ENCODE measurements at places on chromosomes 11 and 22. TPM values are rescaled to one million over a fixed set of nuclear protein-coding genes. Genes with fewer than 3 reads are reported as not detected.
A peak's percentile ranks its signal among the peaks of the same experiment; 100 is the strongest.

DNA sequence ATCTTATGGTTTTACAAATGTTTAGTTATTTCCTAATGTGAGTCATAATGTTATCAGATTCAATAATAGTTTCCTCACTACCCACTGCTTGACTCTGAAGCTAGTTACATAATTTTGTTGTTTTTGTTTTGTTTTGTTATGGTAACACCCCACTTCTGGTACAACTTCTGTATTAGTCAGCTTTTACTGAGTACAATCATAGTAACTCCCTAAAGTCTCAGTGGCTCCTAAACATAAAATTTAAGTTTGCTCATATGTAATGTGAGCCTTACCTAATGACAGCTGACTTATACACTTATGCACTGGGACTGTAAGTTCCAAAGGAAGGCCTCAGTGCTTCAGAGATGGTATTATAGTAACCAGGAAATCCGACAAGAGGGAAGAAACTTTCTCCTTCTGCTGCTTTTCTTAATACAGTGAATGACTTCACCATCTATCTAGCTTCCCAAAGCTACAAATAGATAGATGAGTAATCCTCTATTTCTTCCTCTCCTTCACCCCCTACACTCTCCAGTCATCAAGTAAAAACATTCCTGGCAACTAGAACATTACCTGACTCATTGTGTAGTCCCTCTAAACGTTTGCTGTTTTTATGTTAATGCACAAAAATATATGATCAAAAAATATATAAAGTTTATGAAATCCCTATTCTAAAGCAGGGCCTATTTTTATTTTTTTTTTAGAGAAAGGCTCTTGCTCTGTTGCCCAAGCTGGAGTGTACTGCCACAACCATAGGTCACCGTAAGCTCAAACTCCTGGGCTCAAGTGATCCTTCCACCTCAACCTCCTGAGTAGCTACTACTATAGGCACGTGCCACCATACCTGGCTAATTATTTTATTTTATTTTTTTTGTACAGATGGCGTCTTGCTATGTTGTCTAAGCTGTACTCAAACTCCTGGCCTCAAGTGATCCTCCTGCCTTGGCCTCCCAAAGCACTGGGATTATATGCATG is 563.0 kb downstream of the SOX6 start:
- DNase-seq: peak; percentile 16

- peak; percentile 69 for DNase-seq
Measured at GRCh38 chr22:22357024-22357883, 112.7 kb downstream of the VPREB1 start.

- DNase-seq: no peak
Measured at GRCh38 chr11:119511614-119512306, 88.8 kb upstream of the THY1 start.

- no peak for DNase-seq
Measured at GRCh38 chr11:118634431-118635236, 27.2 kb downstream of the PHLDB1 start.

- no peak for DNase-seq
Measured at GRCh38 chr22:37254867-37255233, 10.8 kb upstream of the RAC2 start.

GRCh38 chr22:39299829-39300178 is 19.6 kb downstream of the RPL3 start:
- no peak for DNase-seq

DNA sequence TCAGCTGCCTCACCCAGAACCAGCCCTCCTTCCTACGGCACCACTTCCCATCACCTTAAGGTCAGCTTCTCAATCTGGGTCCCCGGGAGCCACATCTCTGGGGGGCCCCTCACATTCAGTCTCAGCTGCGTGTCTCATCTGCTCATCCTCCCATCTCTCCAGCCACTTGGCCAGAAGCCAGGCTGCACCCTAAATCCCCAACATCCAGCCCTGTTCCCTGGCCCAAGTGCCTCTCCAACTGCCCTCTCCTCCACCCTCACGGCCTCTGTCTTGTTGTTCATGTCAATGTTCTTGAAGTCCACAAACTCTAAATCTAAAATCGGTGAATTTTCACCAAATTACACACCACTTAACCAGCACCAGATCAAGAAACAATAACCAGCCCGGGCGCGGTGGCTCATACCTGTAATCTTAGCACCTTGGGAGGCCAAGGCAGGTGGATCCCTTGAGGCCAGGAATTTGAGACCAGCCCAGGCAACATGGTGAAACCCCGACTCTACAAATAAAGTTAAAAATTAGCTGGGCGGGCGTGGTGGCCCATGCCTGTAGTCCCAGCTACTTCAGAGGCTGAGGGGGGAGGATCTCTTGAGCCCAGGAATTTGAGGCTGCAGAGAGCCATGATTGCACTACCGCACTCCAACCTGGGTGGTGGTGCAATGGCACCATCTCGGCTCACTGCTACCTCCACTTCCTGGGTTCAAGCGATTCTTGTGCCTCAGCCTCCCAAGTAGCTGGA is 33.7 kb downstream of the A4GALT start:
- no peak for DNase-seq

- DNase-seq: no peak
Measured at GRCh38 chr11:133663135-133663985, 131.1 kb upstream of the OPCML start.

GRCh38 chr22:24185501-24186351 is 4.4 kb downstream of the SUSD2 start:
- DNase-seq: no peak

- no peak for DNase-seq
Measured at GRCh38 chr11:2777871-2778629, 78.3 kb upstream of the KCNQ1OT1 start.

DNA sequence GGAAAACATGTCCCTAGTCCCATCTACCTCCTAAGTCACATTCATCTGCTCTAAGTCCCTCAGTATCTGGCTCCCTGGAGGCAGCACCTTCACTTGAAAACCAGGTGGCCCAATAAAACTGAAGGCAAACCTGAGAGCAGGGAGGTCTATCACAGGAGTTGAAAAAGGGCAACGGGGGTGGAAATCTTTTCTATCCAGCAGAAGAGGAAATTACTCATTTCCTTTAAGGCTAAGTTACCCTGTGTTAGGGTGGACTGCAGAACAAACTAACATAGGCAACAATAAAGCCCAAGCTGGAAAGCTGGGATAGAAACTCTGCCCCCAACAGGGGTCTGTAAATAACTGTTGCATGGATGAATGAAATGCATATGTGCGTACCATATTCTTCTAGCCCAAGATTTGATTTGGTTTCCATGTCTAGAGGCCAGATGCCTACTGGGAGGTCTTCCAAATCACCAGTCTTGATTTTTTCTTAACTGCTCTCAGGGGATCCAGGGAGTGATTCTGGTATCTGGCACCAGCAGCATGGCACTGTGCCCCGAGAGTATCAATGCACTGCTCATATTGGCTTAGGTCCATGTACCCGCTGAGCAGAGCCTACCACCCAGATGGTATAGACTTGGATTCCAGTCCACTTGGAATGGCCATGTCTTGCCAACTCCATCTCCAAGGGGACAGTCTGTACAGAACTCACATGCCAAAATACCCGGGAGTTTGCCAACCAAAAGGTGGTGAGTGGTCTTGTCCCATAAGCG is 350.0 kb upstream of the NCAM1 start:
- DNase-seq: no peak

DNA sequence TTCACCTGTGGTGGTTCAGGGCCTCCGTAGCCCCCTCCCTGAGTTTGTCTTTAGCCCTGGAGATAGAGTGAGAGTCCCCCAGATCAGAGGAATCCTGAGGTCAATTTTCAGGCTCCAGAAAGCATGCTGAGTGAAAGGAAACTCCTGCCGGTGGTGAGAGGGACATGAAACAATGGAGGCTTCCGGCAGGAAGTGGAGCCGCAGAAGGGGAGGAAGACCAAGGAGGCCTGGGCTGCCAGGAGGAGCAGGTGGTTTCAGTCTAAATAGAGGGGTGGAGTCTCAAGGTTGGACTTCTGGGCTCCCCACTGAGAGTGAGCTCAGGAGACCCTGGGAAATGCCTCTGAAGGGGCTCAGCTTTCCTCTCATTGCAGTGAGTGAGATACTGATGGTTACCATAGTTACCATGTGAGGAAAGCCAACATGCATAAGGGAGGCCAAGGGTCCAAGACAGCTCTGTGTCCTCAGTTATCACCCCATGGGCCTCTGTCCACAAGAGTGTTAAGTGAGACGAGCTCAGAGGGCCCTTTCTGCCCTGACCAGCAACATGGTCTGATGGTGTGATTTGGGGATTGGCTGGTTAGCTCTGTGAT is 10.7 kb downstream of the SLCO2B1 start:
- no peak for DNase-seq

GRCh38 chr11:61129639-61130523 is 27.6 kb downstream of the CD5 start:
- DNase-seq: peak; percentile 89

GRCh38 chr11:114165326-114166230 is 106.1 kb downstream of the ZBTB16 start:
- no peak for DNase-seq

DNA sequence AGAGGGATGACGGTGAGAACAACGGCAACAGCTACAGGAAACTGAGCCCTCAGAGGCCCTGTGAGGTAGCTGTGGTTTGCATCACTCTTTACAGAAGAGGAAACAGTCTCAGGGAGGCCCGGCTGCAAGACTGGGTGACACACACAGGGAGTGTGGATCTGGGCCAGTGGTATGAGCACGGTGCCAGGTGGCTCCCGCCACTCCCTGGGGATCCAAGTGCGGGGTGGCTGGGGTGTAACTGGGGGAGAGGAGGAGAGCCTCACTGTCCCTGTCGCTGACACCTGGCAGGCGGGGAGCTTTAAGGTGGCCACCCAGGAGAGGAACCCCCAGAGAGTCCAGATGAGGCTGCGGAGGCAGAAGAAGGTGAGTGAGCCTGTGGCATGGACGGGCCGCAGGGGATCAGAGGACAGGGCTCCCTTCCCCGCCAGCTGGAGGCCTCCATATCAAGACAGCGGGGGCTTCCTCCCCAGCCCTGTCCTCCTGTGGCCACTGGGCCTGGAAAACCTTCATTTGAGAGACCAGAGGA is 5.6 kb downstream of the RGL4 start:
- no peak for DNase-seq

DNA sequence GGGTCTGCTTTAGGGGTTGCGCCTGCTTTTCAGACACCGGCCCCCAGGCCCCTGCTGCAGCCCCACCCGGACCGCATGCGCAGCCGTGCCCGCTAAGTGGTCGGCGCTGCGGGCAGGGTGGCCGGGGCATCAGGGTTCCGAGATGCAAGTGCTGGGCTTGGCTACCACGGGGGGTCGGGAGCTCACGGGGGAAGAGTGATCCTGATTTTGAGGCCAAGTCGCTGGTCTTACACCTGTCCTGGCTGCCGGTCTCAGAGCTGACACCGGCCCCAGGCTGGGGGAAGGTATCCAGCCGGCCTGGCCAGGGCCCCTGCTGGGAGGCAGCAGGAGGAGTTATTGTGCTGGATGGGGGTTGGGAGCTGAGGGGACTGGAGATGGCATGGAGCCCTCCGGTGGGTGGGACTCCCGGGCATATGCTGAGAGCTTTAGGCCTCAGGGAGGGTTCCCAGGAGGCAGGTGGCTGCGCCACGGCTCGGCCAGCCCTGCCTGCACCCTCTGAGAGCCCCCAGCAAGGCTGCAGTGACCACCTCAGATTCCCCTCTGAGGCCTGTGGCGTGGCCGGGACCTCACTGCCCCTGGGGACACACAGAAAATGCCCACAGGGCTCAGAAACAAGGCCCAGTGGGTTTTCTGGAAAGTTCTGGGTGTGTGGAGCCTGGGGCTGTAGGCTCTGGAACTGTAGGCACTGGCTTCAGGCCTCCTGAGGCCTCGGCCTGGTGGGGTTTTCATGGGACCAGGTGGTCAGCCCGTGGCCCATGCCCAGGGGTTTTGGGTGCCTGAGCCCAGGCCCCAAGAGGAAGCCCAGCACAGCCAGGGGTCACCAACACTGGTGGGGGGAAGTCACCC is 4.4 kb upstream of the MUC5AC start:
- peak; percentile 58 for DNase-seq

DNA sequence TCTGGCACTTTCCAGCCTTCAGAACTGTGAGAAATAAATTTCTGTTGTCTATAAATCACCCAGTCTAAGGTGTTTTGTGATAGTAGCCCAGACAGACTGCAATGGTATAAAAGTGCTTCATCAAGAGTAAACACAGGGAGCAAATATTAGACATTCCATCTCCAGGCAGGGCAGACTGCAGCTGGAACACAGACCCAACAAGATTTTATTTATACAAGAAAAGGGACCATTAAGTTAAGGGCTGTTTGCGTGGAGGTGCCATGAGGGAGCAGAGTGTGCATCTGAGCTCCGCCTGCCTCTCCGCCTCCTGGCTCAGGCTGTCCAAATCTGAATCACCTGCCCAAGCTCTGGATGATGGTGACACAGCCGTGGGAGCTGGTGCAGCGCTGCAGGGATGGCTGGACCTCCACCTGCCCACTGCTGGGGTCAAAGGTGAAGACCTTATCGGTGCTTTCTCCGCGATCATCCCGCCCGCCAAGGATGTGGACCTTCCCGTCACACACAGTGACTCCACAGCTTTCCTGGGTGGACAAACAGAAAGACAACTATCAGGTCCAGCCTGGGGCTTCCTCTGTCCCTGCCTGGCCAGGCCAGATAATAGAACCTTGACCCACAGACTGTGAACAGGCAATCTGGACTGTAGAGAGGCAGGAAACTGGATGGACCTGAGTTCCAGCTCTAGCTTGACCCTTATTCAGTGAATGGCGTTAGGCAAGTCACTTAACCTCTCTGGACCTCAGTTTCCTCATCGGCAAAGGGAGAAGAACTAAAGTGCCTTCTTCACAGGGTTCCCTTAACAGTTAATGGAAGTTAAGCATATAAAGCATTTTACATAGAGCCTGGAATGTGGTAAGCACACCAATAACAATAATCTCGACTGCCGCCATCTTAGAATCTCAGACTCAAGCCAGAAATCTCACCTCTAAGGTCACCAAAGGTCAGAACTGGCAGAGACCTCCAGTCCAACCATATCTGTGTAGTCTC is 10.5 kb downstream of the KLHL35 start:
- DNase-seq: no peak

DNA sequence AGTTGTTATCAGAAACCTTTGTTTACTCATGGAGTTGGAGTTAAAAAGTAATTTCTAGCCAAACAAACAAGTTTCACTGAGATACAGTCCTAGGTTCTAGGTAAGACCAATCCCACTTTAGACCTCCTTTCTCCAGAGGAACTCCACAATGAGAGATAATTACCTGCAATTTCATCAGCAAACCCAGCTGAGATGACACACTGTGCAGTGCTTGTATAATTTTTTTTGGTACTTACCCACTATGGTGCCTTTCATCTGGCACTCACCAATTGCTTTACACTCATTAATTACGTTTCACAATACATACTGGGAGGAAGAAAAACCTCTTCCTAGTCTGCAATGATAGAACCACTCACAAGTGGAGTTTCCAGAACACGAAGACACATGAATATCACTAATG is 1.8 kb upstream of the MUC15 start:
- DNase-seq: no peak

- no peak for DNase-seq
Measured at GRCh38 chr11:82315093-82315492, 418.6 kb downstream of the FAM181B start.

GRCh38 chr11:57263351-57263750 is 26.3 kb upstream of the APLNR start:
- DNase-seq: no peak

GRCh38 chr11:112364962-112365481 is 104.4 kb upstream of the PLET1 start:
- no peak for DNase-seq

GRCh38 chr11:35464308-35464707 is 45.0 kb upstream of the SLC1A2 start:
- no peak for DNase-seq

The PLEKHA7 gene
- total RNA-seq: 20.2 TPM

The GLB1L3 gene
- total RNA-seq: not detected

The SLC7A4 gene
- not detected for total RNA-seq

The TSSK2 gene
- total RNA-seq: not detected

The SCN4B gene
- total RNA-seq: 0.38 TPM

The SCGB1D2 gene
- not detected for total RNA-seq

The ZP1 gene
- total RNA-seq: not detected

The PGA5 gene
- total RNA-seq: not detected

The ALDH3B1 gene
- total RNA-seq: 85.5 TPM
